ELF-1 (cell line): ENCODE measurements at places on chromosomes 2 and 18.

GRCh38 chr2:176986487-176986886, 226.1 kb upstream of the HNRNPA3 start:
- no peak for DNase-seq

GRCh38 chr2:158312981-158313380, 143.6 kb downstream of the CCDC148 start:
- DNase-seq, result peak; percentile 23

DNA sequence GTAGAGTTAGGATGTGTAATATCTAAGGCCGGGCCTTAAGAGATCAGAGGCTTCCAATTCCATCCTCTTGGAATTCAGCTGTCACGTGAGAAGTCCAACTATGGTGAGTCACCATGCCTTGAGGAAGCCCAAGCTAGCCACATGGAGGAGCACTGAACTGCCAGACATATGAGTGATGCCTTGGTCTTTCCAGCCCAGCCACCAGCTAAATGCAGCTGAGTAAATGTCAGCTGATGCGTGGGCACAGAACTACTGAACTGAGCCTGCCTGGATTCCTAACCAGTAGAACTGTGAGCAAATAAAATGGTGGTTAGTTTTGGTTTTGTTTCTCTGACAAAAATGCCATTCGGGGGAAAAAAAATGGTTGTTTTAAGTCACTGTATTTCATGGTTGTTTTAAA, 153.7 kb upstream of the SERTAD2 start:
- DNase-seq, result peak; percentile 54

DNA sequence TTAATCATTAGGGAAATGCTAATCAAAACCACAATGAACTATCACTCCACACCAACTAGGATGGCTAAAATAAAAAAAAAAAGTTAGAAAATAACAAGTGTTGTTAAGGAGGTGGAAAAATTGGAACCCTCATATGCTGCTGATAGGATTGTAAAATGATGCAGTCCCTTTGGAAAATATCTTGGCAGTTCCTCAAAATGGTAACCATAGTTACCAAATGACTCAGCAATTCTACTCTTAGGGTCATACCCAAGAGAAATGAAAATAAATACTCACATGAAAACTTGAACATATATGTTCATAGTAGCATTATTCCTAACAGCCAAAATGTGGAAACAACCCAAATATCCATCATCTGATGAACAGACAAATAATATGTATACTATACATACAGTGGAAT, 15.7 kb upstream of the ACVR2A start:
- no peak for DNase-seq

- no peak for DNase-seq
Observed at GRCh38 chr2:190404487-190404886, 3.7 kb upstream of the MFSD6 start.

DNA sequence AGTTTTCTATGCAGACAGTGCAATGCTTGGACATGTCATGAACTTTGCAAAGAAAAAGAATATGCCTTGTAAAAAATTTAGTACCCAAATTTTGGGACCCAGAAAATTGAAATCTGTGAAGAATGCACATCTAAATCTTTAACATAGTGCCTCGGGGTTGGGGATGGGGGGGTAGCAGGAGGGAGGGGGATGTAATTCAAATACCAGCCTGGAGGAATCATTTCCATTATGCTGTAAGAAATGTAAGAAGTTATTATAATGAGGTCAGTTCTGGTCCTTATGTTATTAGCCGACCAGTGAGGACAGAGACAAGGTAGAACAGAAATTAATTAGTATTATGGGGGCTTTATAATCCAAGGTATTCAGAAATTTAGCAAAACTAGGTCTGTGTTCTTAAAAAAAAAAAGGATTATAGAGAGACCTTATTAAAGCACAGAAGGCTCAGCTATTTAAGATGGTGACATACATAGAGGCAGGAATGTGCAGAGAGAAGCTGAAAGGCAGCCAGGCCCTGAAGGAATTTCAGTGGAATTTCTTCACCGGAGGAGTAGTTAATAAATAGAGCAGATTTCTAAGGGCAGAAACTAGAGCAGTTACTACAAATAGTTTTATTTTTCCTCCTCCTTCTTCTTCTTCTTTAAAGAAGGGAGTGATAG, 89.0 kb upstream of the RBMS1 start:
- DNase-seq, result peak; percentile 36

DNA sequence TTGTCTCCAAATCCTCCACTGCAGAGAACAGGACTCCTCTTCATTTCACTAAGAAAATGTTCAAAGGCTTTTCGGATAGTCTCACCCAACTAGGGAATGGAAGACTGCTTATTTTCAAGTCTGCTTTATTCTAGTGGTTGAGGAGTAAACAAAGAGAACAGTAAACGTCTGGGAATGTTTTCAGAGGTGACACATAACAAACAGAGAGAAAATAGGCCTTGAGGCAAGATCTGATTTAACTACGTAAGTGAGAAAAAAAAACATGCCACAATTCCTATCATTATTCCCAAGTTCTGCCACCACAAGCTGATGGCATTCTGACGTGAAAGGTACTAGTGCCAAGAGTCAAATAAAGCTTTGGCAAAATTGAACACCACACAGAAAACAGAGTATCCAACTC, 16.7 kb upstream of the WIPF1 start:
- peak; percentile 19 for DNase-seq

DNA sequence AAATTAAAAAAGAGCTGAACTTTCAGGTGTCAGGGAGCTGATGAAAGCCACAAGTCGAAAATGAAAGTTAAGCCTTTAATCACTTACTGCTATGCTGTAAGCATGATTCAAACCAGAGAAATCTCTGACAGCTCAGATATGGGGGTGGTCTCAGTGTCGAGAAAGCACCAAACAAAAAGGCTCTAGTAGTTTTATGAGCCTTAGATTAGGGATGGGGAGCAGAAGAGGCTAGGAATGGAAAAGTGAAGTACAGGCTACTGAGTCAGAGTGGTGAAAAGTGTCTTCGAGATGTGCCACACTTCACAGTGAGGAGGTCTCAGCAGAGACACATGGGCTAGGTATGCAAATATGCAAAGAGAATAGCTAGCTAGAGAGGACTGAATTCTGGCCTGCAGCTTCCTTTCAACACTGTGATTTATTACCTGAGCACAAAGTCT, 482.2 kb downstream of the SPAG16 start:
- DNase-seq, result peak; percentile 46

GRCh38 chr2:135151615-135152014, 99.5 kb downstream of the RAB3GAP1 start:
- no peak for DNase-seq

DNA sequence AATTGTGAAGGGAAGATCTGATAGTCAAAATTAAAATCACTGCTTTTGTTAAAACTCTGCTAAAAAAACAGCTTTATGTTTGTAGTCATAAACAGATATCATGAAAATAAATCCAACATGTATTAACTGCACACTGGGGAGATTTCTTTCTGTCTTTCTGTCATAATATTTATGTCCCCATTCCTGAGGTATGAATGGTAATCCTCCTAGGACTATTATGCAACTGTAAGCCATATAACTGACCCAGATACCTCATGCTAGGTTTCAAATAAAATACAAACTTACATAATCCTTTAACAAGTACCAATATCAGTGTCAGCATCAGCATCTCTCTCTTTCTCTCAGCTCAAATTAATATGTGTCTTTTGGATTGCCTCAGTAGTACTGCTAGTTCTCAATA, 18.2 kb downstream of the IFIH1 start:
- no peak for DNase-seq

DNA sequence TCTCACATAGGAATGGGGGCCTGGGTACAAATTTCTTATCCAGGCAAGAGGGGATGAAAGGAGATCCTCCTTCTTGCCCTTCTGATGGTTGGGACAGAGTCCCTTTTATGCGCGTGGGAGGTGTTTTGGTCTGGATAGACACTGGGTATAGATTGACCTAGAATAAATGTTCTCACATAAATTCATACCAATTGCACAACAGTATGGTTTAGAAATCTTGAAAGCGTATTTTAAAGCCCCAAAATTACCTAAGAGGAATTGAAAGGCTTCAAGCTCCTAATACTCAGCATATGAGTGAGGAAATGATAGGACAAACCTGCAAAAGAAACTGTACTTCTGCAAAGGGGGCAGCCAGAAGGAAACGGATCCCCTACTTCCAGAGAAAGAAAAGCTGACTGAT, 2.6 kb upstream of the BCL2 start:
- DNase-seq, result no peak

DNA sequence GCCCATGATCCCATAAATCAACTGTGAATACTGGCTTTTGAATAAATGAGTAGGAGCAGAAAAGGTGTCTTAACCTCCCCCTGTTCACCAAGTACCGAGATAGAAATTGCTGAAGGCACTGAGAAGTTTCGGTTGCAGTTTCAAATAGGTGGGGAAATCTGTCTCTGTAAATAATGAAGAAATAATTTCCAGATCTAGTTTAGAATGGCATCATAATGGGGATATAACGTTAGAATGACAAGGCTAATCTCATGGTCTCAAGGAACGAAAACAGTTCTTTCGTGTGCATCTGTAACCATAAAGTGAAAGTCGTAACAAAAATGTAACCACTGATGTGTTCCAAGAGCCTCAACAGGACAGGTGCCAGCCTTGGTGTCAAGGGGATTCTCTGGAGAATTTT, 49.9 kb upstream of the TMEM18 start:
- DNase-seq, result no peak

DNA sequence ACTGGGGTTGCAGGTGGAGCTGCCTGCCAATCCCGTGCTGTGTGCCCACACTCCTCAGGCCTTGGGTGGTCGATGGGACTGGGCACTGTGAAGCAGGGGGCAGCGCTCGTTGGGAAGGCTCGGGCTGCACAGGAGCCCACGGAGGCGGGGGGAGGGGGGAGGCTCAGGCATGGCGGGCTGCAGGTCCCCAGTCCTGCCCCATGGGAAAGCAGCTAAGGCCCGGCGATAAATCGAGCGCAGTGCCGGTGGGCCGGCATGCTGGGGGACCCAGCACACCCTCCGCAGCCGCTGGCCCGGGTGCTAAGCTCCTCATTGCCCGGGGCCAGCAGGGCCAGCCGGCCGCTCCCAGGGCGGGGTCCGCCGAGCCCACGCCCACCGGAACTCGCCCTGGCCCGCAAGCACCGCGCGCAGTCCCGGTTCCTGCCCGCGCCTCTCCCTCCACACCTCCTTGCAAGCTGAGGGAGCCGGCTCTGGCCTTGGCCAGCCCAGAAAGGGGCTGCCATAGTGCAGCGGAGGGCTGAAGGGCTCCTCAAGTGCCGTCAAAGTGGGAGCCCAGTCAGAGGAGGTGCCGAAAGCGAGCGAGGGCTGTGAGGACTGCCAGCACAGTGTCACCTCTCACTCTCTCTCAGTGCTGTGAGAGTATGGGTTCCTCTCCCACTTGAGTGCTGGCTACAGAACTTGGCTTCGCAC, 1210.6 kb upstream of the NXPH2 start:
- no peak for DNase-seq

GRCh38 chr2:223725494-223725893, 111.9 kb downstream of the AP1S3 start:
- DNase-seq, result peak; percentile 91

- no peak for DNase-seq
Observed at GRCh38 chr2:64115808-64116598, 28.2 kb downstream of the PELI1 start.

DNA sequence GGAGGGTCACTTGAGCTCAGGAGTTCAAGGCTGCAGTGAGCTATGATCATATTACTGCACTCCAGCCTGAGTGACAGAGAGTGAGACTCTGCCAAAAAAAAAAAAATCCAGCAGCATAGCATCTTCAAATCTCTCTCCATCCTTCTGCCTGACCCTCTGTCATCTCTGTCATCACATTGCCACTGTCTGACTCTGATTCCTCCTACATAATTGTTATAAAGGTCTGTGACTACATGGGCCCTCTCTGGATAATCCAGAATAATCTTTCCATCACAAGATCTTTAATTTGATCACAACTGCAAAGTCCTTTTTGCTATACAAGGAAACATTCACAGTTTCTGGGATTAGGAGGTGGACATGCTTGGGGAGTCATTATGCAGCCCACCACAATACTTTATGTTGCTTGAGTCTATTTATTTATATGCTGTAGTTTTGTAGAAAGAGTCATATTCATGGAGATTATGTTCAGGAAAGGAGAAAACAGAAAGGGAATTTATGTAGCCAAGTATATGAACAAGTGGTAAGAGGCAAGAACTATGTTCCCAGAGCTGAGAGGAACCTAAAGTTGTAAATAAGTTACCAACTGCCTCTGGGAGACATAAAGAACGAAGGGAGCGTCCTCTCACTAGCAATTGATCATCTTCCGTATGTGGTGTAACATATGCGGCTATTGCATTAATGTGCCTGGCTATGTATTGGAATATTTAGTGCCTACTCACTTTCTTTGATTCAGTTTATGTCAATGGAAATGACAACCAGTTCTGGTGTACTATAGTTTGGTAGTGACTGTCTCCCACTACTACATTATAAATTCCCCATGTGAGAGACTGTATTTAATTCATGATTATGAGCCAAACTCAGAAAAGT, 21.5 kb downstream of the RND3 start:
- no peak for DNase-seq

DNA sequence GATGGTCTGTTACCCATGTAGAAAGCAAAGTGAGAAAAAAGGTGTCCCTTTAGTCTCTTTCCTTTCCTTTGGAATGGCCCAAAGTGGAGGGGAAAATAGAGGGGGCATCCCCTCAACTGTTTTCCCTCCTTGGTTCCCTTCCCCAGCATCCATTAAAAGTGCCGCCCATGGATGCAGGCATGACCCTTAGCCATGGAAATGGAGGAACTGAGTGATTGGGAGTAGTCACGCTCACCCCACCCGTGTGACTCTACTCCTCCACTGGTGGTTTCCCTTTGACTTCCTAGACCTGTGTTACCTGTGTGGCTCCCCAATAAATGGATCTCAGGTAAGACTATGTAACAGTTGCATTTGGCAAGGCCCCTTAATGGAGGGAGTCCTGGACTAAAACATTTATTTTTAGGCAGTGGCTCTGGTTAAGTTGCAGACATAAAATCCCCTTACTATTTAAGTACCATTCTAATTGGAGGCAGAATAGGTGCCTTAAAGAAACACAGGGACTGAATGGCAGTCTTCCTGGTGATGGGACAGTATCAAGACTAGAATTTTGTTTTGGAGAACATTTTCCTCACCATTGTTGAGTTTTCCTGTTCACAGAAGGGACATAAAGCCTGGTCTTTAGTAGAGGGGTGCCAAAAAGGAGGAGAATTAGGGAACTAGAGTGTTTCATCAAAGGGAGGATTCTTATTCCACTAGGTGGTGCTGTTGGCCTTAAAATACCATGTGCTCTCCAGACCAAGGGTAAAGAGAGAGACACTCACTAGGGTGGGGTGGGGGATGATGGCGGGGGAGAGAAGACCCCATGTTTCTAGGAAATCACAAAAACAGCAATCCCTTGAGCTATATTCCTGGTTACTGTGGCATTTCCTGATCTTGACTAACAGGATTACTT, 25.7 kb upstream of the PLA2R1 start:
- DNase-seq, result peak; percentile 26

- peak; percentile 75 for DNase-seq
Observed at GRCh38 chr2:219688560-219689445, 61.4 kb downstream of the SLC4A3 start.

DNA sequence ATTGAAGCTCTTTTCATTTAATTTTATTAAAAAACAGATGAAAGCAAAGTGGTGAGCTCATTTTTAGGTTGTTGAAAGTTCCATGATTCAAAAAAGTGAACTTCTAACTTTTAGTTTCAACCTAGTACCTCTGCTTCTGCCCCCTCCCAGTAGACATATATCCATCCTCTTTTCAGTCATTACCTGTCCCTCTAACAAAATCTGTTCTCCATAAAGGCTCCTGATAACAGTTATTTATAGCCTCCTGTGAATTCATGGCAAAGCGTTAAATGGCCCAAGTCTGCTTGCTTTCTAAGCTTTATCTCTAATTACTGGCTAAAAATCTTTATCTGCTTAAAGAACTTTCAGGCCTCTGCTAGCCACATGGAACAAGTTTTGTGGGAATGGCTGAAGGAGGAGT, 148.1 kb downstream of the TTC27 start:
- DNase-seq, result no peak
